ENCODE measurements at places on chromosomes 5 and 9. TPM values are rescaled to one million over a fixed set of nuclear protein-coding genes. Genes with fewer than 3 reads are reported as not detected.
A peak's percentile ranks its signal among the peaks of the same experiment; 100 is the strongest.

DNA sequence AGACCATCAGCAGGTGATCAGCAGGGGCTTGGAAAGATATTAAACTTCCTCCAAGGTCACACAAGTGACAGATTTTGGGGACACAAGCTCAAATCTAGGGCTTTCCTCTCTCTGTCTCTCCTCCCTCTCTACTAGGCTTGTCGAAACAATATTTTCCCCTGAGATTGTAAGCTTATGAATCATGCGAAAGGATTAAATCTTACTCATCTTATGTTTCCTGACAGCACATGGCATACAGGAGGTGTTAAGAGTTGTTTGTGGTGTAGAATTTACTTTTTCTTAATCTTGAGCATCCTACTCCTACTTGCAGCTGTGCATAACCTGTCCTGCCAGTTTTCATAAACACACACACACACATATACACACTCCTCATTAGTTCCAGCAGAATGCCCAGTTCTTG lies 186.3 kb downstream of the MARCHF11 start:
- no peaks in the 10 kb centered on the region for H3K36me3 ChIP-seq
- no peak for DNase-seq
- peaks cover 5% of the 10 kb centered on the region for H3K4me1 ChIP-seq
- no peak overlapping the region for H3K27ac ChIP-seq

- no peak overlapping the region for H3K4me3 ChIP-seq
- no peaks in the 10 kb centered on the region for H3K36me3 ChIP-seq
- DNase-seq, result no peak
Observed at GRCh38 chr5:115098041-115098702, 71.5 kb downstream of the TRIM36 start.

DNA sequence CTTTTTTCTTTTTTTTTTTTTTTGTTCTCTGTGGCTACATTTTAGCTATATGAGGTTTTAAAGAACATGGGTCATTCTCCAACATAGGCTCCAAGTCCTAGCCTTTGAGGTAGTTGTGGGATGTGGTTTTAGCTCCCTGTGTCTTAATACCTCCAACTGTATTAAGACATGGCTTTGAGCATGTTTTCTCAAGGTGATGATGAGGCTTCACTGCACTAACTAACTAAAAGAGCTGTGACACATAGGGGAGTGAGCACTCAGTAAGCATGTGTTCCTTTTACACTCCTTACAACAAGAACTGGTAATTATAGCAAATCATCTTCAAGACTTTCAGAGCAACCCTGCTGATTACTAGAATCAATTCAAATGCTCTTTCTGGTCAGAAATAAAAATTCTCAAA lies 333.6 kb upstream of the CCNH start:
- H3K27ac ChIP-seq, result no peak overlapping the region
- no peak for DNase-seq
- no peaks in the 10 kb centered on the region for H3K27me3 ChIP-seq
- no peaks in the 10 kb centered on the region for H3K36me3 ChIP-seq

DNA sequence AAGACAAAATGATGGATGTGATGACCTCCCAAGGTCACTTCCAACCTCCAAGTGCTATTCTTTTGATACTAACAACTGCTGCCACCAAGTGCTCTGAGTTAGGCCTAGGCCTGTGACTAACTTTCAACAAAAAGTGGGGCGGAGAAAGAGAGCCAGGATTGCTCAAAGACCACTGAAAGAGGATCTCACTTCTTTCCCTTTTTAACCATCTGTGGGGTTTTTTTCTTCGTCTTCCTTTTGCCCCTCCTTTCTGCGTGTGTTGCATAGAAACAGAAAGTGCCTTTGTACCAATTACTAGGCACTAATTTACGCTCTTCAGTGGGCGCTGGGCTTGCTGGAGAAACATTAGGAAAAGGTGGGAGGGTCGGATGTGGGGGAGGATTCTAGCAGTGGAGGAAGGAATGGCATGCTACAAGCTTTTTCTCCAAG lies 8.0 kb downstream of the KLF9 start:
- no peaks in the 10 kb centered on the region for H3K36me3 ChIP-seq
- peaks cover 21% of the 10 kb centered on the region for H3K4me1 ChIP-seq
- H3K4me3 ChIP-seq, result no peak overlapping the region
- no peak for DNase-seq
- H3K27ac ChIP-seq, result peak overlapping the region; percentile 78
- H3K27me3 ChIP-seq, result no peaks in the 10 kb centered on the region

GRCh38 chr5:72611118-72611730 lies 104.0 kb upstream of the ZNF366 start:
- H3K27ac ChIP-seq, result no peak overlapping the region
- no peak overlapping the region for H3K4me3 ChIP-seq
- no peaks in the 10 kb centered on the region for H3K4me1 ChIP-seq
- H3K36me3 ChIP-seq, result no peaks in the 10 kb centered on the region

GRCh38 chr5:76547242-76547890 lies 75.8 kb downstream of the F2RL2 start:
- H3K4me1 ChIP-seq, result peaks cover 67% of the 10 kb centered on the region
- no peak overlapping the region for H3K4me3 ChIP-seq
- peak overlapping the region; percentile 27 for H3K27ac ChIP-seq
- H3K36me3 ChIP-seq, result no peaks in the 10 kb centered on the region

Gene LURAP1L
- 5.5 TPM for total RNA-seq

- H3K36me3 ChIP-seq, result no peaks in the 10 kb centered on the region
- no peaks in the 10 kb centered on the region for H3K4me1 ChIP-seq
- H3K27ac ChIP-seq, result no peak overlapping the region
- no peak for DNase-seq
Observed at GRCh38 chr9:2362150-2362549, 259.4 kb upstream of the VLDLR start.

- no peak overlapping the region for H3K4me3 ChIP-seq
- H3K27me3 ChIP-seq, result peaks cover 9% of the 10 kb centered on the region
- H3K4me1 ChIP-seq, result no peaks in the 10 kb centered on the region
- H3K27ac ChIP-seq, result no peak overlapping the region
- H3K36me3 ChIP-seq, result no peaks in the 10 kb centered on the region
Observed at GRCh38 chr5:174935854-174936474, 211.6 kb downstream of the MSX2 start.

Gene ROR2
- total RNA-seq, result 3.8 TPM

Gene MEIKIN
- not detected for total RNA-seq

DNA sequence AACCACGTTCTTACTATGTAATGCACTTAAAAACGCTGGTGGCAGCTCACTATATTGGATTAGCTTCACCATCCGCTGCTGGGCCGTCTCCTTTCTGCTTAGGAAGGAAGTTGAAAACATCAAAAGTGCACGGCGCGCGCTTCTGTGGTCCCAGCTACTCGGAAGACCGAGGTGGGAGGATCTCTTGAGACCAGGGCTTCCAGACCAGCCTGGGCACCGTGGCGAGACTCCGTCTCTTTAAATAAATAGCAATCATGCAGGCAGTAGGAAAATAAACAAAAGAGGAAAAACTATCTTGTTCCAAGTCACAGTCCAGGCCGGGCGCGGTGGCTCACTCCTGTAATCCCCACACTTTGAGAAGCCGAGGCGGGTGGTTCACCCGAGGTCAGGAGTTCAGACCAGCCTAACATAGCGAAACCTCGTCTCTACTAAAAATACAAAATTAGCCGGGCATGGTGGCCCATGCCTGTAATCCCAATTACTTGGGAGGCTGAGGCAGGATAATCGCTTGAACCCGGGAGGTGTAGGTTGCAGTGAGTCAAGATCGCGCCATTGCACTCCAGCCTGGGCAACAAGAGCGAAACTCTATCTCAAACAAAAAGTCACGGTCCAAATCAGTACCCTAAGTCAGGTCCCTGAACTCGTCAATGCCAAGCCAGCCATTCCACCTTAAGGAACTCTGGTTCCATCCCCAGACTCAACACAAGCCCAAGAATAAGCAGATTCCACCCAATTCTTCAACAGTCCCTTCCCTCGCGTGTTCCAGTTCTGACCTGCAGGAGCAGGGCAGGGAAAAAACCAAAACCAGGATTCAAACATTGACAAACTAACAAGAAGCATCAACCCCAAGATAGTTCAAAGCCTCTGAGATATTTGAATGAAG lies 1.0 kb upstream of the GOLGA1 start:
- DNase-seq, result peak; percentile 80
- no peaks in the 10 kb centered on the region for H3K4me1 ChIP-seq
- H3K36me3 ChIP-seq, result peaks cover 22% of the 10 kb centered on the region
- no peaks in the 10 kb centered on the region for H3K27me3 ChIP-seq
- H3K27ac ChIP-seq, result peak overlapping the region; percentile 95
- H3K4me3 ChIP-seq, result peak overlapping the region; percentile 75

DNA sequence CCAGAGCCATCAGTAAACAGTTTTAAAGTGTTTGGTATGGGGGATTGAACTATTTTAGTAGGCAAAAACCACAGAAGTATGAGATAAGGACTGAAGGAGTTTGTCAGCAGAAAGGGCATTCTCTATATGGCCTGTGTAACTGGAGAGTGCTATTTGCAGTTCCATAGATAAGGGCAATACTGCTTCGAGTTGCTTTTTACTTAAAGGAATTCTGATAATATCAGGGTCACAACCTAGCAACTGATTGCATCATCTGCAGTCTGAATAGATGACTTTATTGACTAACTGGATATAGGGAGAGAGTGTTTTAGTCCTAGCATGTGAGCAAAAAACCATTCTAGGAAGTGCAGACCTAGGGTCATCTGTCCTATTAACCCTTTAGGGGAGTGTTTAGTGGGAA lies 645.2 kb upstream of the PTPRD start:
- no peak overlapping the region for H3K27ac ChIP-seq
- no peaks in the 10 kb centered on the region for H3K36me3 ChIP-seq
- DNase-seq, result no peak
- H3K27me3 ChIP-seq, result no peaks in the 10 kb centered on the region
- H3K4me1 ChIP-seq, result no peaks in the 10 kb centered on the region

Gene PCDHGB7
- 12.1 TPM for total RNA-seq

DNA sequence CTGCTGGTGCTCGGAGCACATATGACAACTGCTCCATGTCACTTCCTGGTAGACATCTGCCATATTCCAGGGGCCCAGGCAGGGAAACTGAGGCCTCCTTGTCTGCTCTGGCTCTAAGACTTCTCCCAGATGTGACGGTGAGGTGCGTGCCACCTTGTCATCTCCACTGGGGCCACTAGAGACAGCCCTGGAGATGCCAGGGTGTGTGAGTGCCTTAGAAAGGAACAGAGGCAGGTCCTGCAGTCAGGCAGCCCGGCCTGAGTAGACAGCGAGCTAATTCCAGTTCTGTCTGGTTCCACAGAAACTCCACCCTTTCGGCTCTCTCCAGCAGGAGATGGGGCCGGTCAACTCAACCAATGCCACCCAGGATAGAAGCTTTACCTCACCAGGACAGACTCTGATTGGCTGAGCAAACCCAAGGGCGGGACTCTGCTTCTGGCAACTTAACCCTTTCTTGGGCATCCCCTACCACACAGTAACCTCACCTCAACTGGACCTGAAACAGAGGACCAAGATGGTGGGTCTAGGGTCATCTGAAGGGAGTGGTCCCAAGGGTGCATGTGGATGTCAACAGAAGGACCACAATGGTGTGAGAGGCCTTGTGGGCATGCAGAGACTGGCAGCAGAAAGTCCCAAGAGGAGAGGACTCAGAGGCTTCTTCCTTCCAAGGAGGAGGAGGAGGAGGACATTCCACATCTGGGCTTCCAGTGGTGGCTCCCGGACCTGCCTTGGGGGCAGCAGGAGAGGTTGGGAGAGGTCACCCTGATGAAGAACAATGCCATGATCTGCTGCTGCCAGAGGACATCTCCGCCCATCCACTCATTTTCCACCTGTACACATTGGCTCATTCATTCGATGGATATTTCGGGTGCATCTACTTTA lies 77.7 kb downstream of the RGS3 start:
- no peak overlapping the region for H3K4me3 ChIP-seq
- no peak for DNase-seq
- H3K27me3 ChIP-seq, result no peaks in the 10 kb centered on the region
- H3K36me3 ChIP-seq, result peaks cover 61% of the 10 kb centered on the region
